ENCODE measurements at places on chromosomes 2 and 18.
A peak's percentile ranks its signal among the peaks of the same experiment; 100 is the strongest.

DNA sequence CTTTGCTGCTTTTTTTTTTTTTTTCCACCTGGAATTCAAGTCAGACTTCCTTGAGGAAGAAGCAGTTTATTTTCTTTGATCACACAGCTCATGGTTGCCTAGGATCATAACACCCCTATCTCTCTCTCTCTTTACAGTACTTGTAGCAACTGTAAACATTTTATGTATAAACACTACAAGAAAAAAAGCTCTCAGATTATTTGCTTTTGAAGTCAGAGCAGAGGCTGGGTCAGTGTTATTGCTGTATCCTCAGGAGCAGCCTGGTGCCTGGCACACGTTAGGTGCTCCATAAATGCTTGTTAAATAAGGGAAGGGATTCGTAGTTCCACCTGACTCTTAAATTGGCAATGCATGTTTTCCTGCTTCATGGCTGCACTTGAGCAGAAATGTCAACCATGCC, 221.2 kb downstream of the TGIF1 start:
- DNase-seq = no peak

GRCh38 chr2:61785583-61785982, 68.3 kb downstream of the FAM161A start:
- no peak for DNase-seq

DNA sequence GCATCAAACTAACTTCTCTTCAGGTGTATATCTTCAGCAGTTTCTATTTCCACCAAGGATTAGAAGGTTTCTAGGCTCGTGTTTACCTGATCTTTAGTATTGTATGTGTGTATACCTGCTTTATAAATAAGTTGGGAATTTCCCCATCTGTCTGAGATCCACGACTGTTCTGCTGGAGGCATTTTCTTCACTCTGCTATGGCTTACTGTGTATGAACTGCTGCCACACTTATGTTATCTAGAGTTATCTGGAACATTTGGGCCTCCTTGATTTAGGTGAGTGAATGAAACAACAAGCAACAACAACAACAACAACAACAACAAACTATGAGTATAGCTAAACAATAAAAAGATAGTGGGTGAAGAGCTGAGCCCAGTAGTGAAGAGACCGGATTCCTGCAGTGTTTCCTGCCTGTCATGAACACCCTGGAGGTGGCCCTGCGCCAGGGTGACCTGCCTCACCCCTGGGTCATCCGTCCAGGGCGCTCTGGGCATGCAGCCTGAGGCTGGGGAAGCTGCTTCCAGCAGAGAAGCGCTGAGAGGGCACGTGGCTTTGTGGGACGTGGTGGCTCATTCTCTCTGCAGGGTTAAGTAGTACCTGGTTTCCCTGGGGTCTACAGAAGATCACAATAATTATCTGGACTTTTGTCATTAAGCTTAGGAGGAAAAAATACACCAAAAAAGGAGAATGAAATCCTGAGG, 56.1 kb upstream of the GATA6 start:
- no peak for DNase-seq

DNA sequence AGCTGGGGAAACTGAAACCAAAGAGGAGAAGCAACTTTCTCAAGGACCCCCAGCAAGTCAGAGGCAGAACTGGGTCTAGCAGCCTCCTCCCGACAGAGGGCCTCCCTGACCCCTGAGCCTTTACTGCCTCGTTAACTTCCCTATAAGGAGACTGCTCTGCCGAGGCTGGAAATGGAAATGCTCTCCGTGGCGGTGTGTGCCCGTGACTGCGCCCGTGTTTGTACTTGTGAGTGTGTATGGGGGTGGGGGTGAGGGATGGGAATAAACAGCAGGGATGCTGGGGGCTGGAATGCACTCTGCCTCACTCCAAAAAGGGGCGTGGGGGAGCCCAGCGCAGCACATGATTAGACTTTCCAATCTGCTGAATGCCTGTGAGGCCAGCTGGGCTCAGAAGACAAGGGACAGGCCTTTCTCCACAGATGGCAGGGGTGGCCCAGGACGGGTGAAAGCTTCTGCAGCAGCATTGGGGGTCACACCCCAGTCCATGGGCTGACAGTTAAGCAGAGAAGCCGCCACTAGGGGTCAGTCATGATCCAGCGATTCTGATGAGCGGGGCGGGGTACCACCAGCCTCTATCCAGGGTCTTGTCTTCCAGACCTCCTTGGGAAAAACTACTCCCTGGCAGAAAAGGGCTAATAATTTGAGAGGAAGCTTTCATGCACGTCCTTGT, 26.8 kb downstream of the MPHOSPH10 start:
- DNase-seq = peak; percentile 66

- DNase-seq = no peak
Observed at GRCh38 chr2:240589375-240589774, 2.8 kb downstream of the CAPN10 start.

GRCh38 chr2:25566694-25567093, 106.7 kb downstream of the DTNB start:
- no peak for DNase-seq

DNA sequence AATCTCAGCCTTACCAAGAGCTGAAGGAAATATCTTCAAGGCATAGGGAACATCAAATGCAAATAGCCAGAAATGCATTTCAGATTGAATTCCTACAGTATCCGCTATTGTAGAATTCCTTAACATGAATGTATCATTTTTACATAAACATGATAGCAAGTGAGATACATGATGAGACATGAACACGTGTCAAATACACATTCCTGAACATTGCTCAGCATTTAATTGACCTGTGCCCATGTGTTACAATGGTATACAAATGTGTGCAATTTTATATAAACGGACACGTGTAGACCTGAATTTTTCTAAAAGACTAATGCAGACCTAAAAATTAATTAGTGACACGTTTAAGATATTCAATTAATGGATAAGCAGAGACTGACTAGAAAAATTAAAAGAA, 133.0 kb upstream of the TLK1 start:
- DNase-seq = no peak

DNA sequence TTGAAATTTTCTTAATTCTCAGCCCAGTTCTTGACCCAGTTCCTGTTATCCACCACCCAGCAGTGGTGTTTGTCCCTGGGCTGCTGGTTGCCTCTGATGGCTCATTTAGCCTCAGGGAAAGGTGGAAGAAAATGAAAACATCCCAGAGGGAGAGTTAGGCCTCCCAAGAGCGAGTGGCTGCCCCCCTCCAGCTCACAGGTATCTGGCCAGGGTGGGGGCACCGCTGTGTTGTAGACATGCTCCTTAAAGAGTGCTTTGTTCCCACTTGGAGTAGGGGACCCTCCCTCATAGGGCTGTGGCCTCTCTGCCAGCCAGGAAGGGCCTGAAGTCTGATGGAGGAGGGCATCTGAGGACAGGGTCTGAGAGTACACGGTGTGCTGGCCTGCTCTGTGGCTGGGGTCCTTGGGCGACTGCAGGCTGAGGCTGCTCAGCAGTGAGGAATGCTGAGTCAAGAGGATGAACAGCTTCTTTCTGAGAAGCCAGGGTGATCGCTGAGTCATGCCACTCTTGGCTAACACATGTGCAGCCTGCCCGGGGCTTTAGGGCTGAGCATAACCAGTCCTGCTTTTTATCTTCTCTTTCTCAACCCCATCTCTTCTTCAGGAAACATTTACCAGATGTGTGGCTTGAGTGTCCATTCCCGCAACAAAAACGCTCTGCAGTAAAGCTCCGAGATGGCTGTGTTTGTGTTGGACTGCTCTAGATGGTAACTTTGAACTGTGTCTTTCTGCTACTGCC, 72.3 kb downstream of the IL1R2 start:
- peak; percentile 54 for DNase-seq

DNA sequence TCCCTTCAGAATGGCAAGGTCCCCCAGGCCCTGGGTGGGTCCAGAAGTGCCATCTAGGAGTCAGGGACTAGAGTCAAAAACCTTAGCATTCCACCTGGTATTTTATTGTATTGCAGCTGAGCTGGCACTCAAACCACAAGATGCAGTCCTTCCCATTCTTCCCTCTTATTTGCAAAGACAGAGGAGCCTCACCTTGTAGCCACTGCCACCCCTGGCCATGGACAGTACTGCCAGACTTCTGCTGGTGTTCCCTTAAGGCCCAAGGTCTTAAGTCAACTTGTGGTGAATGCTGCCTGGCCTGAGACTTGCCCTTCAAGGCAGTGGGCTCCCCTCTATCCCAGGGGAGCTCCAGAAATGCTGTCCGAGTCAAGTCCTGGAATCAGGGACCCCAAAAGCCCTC, 6.9 kb downstream of the UGT1A10 start:
- DNase-seq = no peak

DNA sequence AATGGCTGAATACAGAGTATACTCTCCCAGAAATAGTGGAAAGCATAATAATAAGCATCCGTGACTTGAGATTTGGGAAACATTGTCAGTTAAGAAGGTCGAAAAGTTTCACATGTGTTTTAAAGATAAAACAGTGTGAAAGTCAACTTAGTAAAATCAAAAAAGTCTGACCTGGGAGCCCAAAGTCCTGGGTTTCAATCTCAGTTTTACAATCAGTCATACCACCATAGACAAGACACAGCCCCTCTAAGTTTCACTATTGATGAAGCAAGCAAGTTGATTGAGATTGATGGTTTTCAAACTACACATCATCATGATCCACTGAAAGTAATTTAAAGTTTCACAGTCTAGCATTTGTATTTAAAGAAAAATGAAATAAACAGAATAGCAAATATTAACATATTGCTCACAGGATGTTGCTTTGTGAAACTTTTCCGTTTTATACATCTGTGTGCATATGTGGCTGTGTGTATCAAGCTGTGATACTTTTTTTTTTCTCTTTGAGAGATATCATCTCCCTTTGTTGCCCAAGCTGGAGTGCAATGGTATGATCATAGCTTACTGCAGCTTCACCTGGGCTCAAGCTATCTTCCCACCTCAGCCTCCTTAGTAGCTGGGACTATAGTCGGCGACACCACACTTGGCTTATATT, 71.1 kb downstream of the PIK3C3 start:
- DNase-seq = no peak

DNA sequence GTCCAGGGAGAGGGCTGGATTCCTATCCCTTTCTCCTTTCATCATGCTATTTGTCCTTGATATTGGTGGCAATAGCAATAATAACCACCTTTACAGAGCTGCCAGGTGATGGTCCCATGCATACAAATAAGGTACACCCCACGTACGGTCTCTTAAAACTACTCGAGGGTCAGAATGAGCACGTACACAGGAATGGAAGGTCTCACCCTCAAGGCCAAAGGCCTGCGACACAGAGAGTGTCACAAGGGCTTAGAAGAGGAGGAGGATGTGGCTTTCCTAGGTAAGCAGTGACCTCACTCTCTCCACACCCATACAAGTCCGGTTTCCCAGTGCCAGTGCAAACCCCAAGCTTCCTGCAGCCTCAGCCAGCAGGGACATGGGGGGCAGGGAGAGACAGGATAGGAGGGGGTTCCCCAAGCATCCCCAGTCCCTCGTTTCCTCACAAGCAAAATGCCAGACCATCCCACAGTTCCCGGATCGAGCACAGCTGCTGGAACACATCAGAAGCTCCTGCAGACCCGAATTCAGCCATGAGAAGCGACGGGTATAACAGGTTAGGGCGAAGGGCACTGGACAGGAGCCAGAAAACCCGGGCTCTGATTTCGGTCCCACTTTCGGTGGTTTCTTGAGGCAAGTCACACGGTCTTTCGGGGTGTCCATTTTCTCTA, 49.2 kb downstream of the PLB1 start:
- peak; percentile 38 for DNase-seq

- DNase-seq = no peak
Observed at GRCh38 chr2:226256237-226256636, 543.4 kb downstream of the IRS1 start.

DNA sequence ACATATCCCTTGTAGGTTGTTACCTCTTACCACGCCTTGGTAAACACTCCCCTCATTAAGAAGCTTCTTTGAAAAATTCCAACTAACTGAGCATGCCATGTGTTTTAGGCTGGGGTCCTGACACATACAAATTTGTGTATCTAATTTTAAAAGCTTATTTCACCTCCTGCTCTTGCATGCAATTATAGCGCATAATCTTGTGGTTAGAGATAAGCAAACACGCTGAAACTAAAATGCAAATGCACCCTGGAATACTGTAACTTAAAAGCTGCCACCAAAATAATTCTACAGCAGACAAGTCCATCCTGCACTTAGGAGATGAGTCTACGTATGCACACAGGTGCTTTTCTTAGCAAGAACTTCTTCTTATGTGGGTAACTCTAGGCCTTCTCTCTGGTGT, 990.2 kb downstream of the TSN start:
- no peak for DNase-seq

- no peak for DNase-seq
Observed at GRCh38 chr18:24053211-24053610, 38.7 kb downstream of the TTC39C start.

DNA sequence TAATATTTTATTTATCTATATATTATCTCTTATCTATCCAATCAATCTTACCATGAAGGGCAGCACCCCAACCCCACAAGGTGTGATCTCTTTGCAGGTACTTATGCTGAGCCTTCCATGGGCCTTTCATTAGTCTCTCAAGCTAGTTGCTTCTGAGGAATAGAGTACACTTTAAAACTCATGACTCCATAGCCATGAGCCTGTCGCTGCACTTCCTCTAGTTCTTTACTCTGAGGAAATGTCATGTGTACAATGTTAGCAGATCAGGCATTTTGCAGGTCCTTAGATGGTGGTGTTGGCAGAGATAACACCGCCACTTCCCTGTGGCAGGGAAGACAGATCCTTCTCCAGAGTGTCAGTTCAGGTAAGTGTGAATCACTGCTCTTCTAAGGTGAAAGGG, 29.5 kb upstream of the STAT4 start:
- DNase-seq = no peak

DNA sequence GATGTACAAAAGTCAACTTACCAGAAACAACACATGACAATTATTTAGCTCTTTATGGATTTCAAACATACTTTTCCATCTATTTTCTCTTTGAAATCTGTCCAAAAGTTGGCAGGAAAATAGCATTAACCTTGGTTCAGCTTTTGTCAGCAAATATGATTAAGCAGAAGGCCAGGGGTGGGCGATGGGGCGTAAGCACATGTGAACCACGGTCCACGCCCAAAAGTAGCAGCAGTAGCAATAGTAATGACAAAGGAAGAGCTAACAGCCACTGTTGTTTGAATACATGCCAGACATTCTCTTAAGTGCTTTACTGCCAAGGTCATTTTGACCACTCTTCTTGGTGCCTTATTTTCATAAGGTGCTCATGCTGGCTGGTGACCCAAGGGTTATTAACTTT, 73.5 kb downstream of the ANTXR1 start:
- no peak for DNase-seq

- no peak for DNase-seq
Observed at GRCh38 chr2:105935063-105935462, 190.4 kb downstream of the NCK2 start.

- no peak for DNase-seq
Observed at GRCh38 chr2:102159295-102159694, 16.7 kb downstream of the IL1R1 start.

DNA sequence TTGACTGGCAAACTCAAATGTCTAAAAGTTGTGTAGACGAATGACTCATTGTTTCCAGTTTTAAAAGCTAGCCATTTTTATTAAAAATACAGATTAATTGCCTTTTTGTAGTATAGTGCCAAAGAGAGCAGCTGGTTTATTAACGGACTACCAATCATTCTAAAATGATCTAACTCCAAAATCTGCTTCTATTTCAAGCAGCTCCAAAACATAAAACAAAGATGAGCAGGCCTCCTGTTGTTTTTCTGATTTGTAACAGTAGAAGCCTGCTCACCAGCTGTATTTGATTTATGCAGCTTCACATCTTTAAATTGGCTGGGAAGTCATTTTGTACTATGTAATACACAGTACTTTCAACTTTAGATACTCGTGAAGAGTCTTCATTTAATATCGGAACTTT, 171.8 kb downstream of the UBR3 start:
- no peak for DNase-seq

- no peak for DNase-seq
Observed at GRCh38 chr2:60469536-60470317, 83.7 kb downstream of the BCL11A start.
